Chondrocyte (in vitro differentiated cells): ENCODE measurements at places on chromosomes 2 and 18. TPM values are rescaled to one million over a fixed set of nuclear protein-coding genes. Genes with fewer than 3 reads are reported as not detected.

DNA sequence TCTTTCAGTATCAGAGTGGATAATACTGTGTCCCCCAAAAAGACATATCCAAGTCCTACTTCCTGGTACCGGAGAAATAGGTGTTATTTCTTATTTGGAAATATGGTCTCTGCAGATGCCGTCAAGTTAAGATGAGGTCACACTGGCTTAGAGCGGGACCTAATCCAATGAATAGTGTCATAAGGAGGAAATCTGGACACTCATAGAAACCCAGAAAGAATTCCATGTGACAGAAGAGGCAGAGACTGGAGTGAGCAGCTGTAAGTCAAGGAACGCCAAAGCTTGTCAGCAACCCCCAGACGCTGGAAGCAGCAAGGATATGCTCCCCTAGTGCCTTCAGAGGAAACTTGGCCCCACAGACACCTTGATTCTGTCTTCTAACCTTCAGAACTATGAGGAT, 69.8 kb downstream of the CCBE1 start:
- no peak for DNase-seq
- H3K27me3 ChIP-seq = peaks cover 4% of the 10 kb centered on the region
- no peak overlapping the region for H3K4me3 ChIP-seq
- peaks cover 18% of the 10 kb centered on the region for H3K4me1 ChIP-seq
- no peak overlapping the region for H3K27ac ChIP-seq

DNA sequence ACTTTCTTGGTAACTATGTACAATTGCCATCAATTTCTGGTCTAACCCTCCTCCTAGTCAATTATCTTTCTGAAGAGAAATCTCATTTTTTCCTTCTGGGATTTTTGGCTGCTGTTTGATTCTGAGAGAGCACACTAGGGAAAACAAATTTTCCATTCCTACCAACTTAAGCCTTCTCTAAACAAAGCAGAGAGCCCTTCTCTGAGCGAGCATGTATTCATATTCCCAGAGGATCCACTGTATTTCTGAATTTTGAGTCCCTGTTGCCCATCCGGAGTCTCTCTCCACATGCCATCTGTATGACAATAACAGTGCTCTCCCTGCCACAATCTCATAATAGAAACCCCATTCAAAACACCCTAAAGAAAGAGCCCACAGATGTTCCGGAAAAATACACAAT, 78.5 kb downstream of the MAIP1 start:
- H3K27ac ChIP-seq = peak overlapping the region; percentile 34
- H3K4me1 ChIP-seq = peaks cover 18% of the 10 kb centered on the region
- no peaks in the 10 kb centered on the region for H3K27me3 ChIP-seq
- no peak for DNase-seq
- no peak overlapping the region for H3K4me3 ChIP-seq
- H3K36me3 ChIP-seq = no peaks in the 10 kb centered on the region

- H3K27ac ChIP-seq = peak overlapping the region; percentile 6
- peaks cover 8% of the 10 kb centered on the region for H3K4me1 ChIP-seq
- peaks cover 3% of the 10 kb centered on the region for H3K36me3 ChIP-seq
- peaks cover 4% of the 10 kb centered on the region for H3K27me3 ChIP-seq
Observed at GRCh38 chr2:30178618-30179434, 32.0 kb downstream of the YPEL5 start.

- H3K4me3 ChIP-seq = no peak overlapping the region
- H3K27ac ChIP-seq = no peak overlapping the region
- no peak for DNase-seq
- H3K4me1 ChIP-seq = no peaks in the 10 kb centered on the region
- peaks cover 22% of the 10 kb centered on the region for H3K27me3 ChIP-seq
- no peaks in the 10 kb centered on the region for H3K36me3 ChIP-seq
Observed at GRCh38 chr2:187125318-187125717, 276.3 kb upstream of the ZSWIM2 start.

GRCh38 chr2:217092710-217093379, 233.0 kb upstream of the TNP1 start:
- no peak for DNase-seq
- peaks cover 1% of the 10 kb centered on the region for H3K36me3 ChIP-seq
- no peak overlapping the region for H3K4me3 ChIP-seq
- H3K27ac ChIP-seq = no peak overlapping the region
- no peaks in the 10 kb centered on the region for H3K27me3 ChIP-seq

DNA sequence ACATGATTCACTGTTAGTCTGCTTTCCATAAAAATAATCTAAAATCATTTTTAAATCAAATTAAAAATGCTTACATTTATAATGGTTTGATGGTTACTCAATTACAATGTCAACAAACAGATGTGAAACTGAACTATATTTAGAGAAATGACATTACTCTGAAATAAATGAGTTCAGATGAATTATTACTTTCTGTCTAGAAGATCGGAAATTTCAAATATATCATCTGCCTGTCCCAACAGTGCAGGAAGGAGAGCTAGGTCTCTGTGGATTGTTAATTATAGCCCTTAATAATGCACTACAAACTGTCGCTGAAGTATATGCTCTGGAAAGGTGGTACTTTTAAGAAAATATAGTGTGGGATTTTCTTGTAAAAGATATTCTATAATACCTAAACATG, 109.8 kb downstream of the DSEL start:
- peaks cover 49% of the 10 kb centered on the region for H3K4me1 ChIP-seq
- no peaks in the 10 kb centered on the region for H3K36me3 ChIP-seq
- no peak overlapping the region for H3K27ac ChIP-seq
- H3K4me3 ChIP-seq = no peak overlapping the region
- no peak for DNase-seq
- H3K27me3 ChIP-seq = no peaks in the 10 kb centered on the region

The WDR75 gene
- total RNA-seq = 24.7 to 46.9 TPM (median 27.3 TPM) in 3 replicates

- no peaks in the 10 kb centered on the region for H3K27me3 ChIP-seq
- no peak for DNase-seq
- H3K4me1 ChIP-seq = peaks cover 8% of the 10 kb centered on the region
- no peak overlapping the region for H3K27ac ChIP-seq
- peaks cover 5% of the 10 kb centered on the region for H3K36me3 ChIP-seq
- no peak overlapping the region for H3K4me3 ChIP-seq
Observed at GRCh38 chr2:28437149-28437835, 44.6 kb downstream of the FOSL2 start.

The HRH4 gene
- not detected in 3 replicates for total RNA-seq

DNA sequence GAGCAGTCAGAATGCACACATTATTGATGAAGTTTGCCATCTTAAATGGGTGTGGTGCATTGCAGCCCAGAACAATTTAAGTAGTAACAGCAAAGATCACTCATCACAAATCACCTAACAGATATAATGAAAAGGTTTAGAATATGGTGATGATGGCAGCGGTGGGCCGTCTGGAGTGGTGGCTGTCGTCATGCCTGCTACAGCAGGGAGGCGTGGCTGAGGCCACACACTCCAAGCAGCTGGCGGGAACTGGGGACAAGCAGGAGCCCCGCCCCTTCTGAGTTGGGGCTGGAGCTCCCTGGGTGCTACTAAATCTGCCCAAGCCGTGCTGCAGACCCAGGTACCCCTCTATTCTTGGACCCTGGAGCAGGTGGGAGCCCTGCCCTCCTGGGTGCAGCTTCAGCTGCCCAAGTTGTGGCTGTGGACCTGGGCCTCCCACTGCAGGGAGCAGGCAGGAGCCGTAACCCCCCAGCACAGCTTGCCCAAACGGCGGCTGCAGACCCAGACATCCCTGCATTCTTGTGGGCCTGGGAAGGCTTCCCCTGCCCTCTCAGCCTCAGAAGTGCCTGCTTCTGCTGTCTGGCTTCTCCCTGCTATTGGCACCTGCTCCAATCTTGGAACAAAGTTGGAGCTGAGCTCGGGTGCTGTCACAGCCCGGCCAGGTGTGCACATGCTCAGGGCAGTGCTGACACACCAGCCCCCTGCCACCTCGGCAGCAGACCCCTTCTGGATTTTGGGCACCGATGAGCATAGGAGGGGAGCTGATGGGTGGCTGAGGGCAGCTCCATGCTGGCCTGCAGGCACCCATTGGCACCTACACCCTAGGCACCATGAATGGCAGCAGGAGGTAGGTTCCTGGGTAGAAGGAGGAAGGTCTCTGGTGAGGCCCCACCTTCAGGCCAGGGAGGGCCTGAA, 149.3 kb downstream of the EHBP1 start:
- no peak for DNase-seq
- peaks cover 14% of the 10 kb centered on the region for H3K36me3 ChIP-seq
- no peak overlapping the region for H3K27ac ChIP-seq
- H3K4me1 ChIP-seq = no peaks in the 10 kb centered on the region
- no peaks in the 10 kb centered on the region for H3K27me3 ChIP-seq
- no peak overlapping the region for H3K4me3 ChIP-seq

DNA sequence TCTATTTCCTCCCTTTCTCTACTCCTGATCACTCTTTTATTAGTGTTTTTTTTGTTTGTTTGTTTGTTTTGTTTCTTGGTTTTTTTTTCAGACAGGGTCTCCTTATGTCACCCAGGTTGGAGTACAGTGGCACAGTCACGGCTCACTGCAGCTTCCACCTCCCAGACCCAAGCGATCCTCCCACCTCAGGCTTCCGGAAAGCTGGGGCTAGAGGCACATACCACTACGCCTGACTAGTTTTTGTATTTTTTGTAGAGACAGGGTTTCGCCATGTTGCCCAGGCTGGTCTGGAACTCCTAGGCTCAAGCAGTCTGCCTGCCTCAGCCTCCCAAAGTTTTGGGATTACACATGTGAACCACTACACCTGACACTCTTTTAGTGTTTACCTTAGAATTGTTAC, 122.3 kb downstream of the ATL2 start:
- H3K36me3 ChIP-seq = no peaks in the 10 kb centered on the region
- DNase-seq = no peak
- no peak overlapping the region for H3K27ac ChIP-seq
- H3K4me1 ChIP-seq = no peaks in the 10 kb centered on the region
- no peaks in the 10 kb centered on the region for H3K27me3 ChIP-seq
- no peak overlapping the region for H3K4me3 ChIP-seq
